Activated CD4-positive, CD25-positive, alpha-beta regulatory T cell treated with anti-CD3 and anti-CD28 coated beads, Interleukin-2, amount 50 U/mL, for 16 hours (primary cell): ENCODE measurements at places on chromosomes 2 and 18.

DNA sequence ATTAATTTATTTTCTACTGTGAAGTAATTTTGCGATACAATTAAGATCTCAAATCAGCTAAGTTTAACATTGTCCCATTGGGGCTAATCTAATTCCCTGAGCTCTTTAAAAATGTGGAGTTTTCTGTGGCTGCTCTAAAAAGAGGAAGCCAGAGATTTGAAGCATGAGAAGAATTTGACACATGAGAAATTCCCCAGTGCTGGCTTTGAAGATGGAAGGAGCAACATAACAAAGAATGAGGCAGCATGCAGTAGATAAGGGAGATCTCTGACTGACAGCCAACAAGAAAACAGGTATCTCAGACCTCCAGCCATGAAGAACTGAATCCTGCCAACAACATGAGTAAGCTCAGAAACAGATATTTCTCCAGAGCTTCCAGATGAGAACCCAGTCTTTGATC is 308.4 kb downstream of the ZNF804A start:
- no peak for DNase-seq

- DNase-seq, result no peak
Measured at GRCh38 chr2:202152104-202152715, 79.2 kb downstream of the KIAA2012 start.

DNA sequence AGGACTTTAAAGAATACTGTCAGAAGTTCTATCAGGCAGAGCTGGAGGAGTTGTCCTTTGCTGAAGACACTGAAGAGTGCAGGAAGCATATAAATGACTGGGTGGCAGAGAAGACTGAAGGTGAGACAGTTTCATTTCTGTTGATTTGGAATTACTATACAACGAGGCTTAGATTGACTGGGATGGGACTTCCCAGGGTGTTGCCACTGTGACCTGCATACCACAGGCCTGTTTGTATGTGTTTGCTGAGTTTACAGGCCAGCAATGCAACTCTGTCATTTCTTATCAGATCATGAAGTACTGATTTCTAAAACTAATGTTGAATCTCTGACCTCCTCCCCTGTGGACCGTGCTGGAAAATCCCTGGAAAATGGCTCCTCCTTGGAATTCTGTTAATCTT is 11.8 kb downstream of the SERPINB8 start:
- no peak for DNase-seq

DNA sequence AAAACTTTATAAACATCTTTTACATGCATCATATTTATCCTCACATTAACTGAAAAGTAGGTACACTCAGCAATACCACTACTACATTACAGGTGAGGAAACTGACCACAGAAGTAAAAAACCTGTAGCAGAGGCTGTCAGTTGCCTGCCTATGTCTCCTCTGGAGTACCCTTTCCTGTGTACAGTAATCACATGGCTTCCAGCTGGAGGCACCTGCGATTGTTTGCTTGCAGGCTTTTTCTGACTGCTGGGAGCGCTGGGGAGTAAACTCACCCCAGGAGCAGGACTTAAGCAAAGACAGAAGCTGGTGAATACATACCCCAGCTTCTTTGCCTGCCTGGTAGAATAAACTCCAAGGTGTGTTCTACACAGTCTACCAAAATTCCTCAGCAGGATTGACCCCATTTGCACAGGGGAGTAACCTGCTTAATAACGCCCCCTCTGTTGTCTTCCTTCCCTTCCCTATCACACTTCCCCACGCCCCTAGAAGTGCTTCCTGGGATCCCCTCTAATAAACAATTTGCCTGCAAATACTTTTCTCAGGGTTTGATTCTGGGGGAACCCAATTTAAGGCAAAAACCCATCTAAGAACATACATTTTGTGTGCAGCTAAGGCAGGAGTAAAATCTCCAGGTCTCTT is 138.9 kb downstream of the PTH2R start:
- DNase-seq, result no peak

- no peak for DNase-seq
Measured at GRCh38 chr18:7198326-7198725, 32.6 kb upstream of the LRRC30 start.

GRCh38 chr2:46313063-46313462 is 15.9 kb downstream of the EPAS1 start:
- no peak for DNase-seq

DNA sequence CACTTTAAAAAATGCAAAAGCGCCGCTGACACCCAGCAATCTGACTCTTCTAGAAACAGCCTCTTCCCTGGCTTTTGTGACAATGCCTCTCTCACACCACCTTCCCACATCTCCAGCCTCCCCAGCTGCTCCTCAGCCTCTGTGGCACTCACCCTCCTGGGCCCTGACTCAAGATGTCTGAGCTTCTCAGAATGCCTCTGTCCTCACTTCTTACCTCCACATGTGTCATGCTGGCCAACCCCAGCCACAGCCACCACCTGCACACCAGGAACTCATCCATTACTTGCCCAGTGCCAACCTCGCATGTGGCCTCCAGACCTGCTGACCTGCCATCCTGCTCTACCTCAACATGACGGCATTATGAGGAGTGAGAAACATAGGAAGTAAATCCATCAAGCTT is 249.8 kb upstream of the RAB6C start:
- no peak for DNase-seq

- DNase-seq, result no peak
Measured at GRCh38 chr2:207083361-207084110, 82.2 kb downstream of the KLF7 start.

GRCh38 chr2:178825183-178825582 is 18.0 kb upstream of the TTN start:
- DNase-seq, result no peak

GRCh38 chr2:110905217-110905616 is 172.8 kb downstream of the ACOXL start:
- DNase-seq, result no peak

- no peak for DNase-seq
Measured at GRCh38 chr2:56688661-56689060, 504.9 kb downstream of the CCDC85A start.

DNA sequence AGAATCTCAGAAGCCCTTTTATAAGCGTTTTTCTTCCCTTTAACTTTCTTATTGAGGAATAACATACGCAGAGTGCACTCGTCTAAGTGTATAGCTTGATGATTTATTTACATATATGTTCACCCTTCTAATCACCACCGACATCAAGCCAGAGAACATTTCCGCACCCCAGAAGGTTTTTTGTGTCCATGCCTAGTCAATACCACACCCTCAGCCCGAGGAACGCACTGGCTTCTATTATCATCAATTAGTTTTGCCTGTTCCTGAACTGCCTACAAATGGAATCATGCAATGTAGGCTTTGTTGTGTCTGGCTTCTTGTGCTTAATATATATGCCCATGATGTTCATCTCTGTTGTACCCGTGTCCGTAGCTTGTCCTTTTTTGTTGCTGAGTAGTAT is 27.7 kb downstream of the SDC1 start:
- no peak for DNase-seq

DNA sequence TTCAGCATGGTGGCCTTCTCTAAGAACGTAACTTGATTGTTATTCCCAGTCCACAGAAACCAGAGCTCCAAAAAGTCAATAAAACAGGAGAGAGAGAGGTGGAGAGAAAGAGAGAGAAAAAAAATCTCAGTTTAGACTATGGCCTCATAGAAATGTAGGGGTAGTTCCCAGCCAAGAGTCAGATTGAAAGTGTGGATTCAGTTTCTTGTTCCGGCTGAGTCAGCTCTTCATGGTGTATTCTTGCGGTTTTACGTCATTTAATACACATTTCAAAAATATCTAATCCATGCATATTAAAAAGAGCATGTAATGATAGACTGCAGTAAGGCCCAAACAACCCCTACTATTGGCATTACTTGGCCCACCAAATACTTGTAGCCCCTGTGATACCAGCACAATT is 303.9 kb downstream of the ETAA1 start:
- DNase-seq, result no peak

DNA sequence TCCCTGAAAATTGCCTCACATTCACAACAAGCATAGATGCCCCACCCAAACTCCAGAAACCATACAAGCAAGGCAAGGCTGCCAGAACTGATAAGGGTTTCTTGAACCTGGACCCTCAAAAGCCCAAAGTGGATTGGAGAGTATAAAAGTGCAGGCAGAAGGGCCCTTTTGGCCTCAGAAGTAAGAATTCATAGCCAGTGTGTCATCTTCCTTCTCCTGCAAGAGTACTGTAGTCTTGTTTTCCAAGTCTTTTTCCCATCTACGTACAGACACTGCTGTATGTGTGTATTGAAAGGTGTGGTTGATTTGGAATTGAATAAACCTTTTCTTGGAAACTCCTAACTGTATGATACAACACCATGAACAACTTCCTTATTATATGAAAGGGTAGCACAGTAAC is 46.8 kb downstream of the ZC3H15 start:
- no peak for DNase-seq

- no peak for DNase-seq
Measured at GRCh38 chr2:127121776-127122176, 14.8 kb upstream of the BIN1 start.

DNA sequence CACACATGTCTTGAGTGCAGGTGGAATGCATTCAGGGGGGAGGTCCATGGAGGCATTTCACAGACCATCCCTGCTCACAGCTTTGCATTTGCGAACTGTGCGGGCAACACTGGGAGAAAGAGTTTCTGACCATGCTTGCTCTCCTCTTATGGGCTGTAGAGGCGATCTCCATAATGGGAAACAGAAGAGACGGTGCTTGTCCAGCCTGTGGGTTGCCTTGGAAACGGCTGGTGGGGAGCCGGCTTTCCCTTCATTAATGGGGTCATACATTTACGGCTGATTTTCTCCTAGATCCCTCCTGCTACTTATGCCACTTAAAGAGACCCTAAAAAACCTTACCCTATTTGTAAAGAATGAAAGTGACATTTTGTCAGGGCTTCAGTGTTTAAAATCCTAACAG is 147.4 kb downstream of the SOX11 start:
- no peak for DNase-seq

- no peak for DNase-seq
Measured at GRCh38 chr2:7430421-7430868, 513.2 kb downstream of the RNF144A start.

DNA sequence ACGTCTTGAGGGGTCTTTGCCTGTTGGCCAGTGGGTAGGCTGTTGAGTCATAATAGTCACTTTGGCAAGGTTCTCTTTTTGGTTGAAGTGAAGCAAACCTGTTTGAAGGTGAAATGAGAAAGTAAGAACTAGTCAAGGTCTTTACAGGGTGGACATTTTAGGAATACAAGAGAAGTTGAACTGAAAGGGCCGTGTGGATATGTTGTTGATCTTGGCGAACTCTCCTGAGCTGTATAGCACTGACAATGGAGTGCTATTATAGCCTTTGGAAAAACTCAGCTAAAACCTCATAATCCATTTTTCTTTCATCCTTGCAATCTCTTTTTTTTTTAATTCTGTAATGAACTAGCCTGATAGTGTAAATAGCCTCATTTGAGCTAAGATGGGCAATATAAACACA is 248.1 kb downstream of the MEIS1 start:
- no peak for DNase-seq

DNA sequence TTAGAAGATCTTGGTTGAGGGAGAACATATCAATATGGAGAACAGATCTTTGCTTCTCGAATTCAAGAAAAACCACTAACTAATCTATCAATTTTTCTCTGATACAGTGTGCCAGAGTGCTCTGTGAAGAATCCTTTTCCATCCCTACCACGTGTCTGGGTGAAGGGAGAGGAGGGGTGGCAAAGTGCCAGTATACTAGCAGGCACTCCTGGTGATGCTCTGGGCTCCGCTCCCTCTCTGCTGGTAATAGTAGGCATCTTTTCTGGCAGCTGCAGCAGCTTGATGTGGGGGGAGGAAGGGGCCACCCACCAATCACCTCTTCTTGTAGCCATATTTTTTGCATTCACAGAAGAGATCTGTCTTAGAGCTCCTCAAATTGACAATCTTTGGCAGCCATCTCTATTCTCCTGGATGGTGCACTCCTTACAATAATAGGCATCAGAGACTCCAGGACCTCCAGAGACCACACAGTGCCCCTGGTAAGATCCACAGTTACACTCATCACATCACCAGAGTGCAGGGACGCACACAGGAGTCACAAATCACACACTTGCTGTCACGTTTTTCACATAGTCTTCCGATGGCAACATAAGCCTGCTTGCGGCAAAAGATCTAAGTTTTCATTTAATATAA is 15.7 kb downstream of the STK39 start:
- DNase-seq, result no peak

DNA sequence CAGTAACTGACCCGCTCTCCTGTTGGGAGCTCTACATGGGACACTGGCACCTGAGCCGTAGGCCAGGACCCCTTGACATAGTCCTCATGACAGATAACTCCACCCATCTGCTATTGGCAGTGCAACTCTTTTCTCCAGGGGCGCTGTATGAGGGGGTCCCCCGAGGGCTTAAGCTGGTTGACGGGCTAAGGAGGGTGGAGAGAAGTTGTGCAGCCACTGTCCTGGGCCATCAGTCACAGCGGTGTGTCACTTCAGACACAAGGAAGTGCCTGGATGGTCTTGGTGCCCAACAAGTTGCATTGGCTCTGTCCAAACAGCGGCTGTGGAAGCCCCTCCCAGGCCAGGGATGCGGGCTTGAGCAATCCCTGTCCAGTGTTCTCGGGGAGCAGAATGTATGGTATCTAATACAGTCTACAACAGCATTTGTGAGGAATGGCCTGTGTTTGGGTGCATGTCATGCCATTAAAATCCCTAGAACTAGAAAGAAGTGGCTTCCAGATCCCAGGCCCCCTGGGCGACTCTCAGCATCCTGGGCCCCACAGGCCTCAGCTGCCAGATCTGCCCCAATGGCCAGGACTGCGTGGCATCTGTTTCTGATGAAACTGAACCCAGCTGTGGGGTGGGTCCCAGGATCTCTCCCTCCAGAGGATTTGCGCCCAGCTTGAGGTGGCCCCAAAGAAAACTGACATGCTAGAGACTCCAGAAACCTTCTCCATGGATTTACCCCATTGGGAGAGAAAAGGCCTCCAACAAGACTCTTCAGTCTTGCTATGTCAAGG is 23.3 kb downstream of the TTC32 start:
- DNase-seq, result no peak

DNA sequence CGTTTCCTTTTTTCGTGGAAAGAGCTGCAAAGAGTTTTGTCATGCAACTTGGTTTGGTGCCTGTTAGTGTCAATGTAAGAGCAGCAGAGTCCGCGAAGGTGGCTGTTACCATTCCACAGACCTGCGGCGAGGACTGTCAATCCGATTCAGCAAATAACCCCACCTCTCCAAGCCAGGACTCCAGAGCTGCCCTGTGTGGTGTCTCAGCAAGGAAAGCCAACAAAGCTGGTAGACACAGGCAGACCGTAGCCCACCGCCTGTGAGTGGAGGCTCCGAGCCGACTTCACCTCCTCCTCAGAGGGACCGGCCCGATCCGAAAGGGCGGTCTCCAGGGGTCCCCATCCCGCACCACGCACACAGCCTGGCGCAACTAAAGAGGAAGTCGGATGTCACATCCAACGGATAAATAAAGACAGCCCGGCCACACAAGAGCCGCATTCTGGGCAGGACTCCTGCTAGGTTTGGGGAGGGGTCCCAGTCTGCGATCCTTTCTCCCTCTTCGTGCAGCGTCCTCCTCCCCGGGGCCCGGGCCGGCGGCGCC is 819 bp downstream of the ANKRD44 start:
- DNase-seq, result no peak

GRCh38 chr2:175372704-175373701 is 191.5 kb upstream of the ATP5MC3 start:
- no peak for DNase-seq

- no peak for DNase-seq
Measured at GRCh38 chr2:216654528-216655052, 21.4 kb downstream of the IGFBP2 start.

- no peak for DNase-seq
Measured at GRCh38 chr18:64032312-64032711, 62.4 kb downstream of the SERPINB8 start.

GRCh38 chr2:237254369-237254861 is 159.5 kb downstream of the COL6A3 start:
- no peak for DNase-seq
